ENCODE measurements at places on chromosomes 3 and 15.

GRCh38 chr3:46561511-46561910 lies 4.6 kb downstream of the LRRC2 start:
- DNase-seq: no peak

GRCh38 chr15:29570948-29571791 lies 251.1 kb downstream of the TJP1 start:
- DNase-seq: no peak

DNA sequence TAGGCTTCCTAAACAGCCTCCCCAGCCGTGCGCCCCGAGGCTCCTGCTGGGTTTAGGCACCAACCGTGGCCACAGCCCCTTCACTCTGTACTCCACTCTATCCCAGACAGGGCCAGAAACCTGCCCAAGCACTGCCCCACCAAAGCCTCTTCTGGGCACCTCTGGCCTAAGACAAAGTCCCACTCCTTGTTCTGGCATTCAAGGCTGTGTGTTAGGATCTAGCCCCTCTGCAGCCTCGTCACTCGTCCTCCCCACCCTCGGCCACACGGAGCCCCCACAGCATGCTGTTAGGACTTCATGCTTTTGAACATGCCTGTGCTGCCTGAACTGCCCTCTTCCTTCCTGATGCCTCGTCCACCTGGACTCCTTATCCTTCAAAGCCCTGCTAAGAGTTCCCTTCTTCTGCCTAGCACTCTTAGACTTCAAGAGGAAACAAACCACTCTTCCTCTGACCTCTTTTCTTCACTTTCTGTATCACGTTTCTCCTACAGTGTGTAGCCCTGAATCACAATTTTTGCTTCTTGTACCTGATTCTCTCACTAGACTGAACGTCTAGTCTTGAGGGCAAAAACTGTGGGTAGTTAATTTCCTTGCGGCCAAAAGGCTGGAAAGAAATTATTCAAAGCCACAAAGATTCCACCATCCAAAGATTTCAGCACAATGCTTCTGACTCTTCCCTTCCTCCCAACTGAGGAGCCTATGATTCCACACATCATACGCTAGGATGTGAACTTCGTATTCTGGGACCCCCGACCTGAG lies 28.6 kb downstream of the WNT7A start:
- no peak for DNase-seq

DNA sequence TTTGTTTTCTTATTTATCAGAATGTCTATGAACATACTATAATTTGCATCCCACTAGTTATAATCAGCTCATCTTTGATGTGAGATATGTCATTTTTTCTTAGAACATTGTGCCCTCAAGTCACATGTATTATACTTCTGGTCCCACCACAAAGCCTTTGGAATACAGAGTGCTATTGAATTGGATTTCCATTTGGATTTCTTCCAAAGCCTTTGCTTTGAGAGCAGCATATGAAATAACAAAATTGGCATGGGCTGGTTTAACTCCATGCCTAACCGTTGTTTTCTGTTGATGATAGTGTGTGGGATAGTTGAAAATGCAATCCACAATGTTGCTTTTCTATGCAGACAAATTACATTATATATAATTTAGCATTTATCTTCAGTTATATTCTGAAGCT lies 284.5 kb upstream of the PLSCR5 start:
- DNase-seq: no peak

GRCh38 chr3:30113906-30114305 lies 492.5 kb upstream of the TGFBR2 start:
- no peak for DNase-seq

DNA sequence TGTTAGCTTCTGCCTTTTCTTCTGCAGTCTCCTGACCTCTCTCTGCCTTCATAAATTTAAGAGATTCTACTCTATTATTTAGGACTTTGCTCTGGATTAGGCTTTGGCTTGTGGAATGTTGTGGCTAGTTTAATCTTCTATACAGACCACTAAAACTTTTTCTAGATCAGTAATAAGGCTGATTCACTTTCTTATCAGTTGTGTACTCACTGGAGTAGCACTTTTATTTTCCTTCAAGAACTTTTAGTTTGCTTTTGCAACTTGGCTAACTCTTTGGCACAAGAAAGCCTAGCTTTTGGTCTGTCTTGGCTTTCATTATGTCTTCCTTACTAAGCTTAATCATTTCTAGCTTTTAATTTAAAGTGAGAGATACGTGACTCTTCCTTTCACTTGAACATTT lies 265.5 kb upstream of the TBC1D5 start:
- DNase-seq: no peak

- DNase-seq: no peak
Observed at GRCh38 chr3:73547427-73548248, 77.1 kb downstream of the PDZRN3 start.

- no peak for DNase-seq
Observed at GRCh38 chr15:31216215-31216911, 110.3 kb upstream of the KLF13 start.

DNA sequence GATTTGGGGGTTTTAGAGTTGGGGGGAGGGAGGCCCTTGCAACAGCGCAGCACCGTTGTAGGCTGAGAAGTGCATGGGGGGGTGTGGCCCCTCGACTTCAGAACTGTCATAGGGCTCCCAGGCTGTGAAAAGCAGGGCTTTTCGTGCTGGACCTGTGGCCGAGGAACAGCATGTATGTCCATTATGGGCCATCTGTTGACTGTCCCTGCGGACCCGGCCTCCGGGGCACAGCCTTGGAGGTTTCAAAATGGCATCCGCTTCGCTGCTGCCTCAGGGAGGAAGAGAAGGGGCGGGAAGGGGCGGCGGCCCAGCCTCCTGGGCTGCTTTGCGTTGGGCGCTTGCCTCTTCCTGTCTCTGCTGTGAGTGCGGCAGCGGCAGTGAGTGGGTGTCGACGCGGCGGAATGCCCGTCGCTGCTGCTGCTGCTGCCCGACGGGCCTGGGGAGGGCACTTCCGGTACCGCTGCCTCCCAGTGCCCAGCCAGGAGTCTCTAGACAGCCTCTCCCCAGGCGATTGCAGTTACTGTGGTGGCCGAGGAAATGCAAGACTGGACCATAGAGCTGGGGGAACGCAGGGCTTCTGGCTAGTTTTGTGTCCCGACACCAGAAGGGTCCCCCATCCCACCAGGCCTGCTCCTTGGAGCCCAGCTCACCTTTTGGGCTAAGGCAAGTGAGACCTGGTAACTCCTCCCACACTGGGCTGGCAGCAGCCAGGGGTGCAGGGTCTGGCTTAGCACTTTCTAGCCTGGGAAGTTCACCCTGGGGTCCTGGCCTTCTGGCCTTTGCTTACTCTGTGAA lies 1.9 kb downstream of the GNAI2 start:
- peak; percentile 71 for DNase-seq
